Cardiac muscle cell (in vitro differentiated cells and primary cell): ENCODE measurements at places on chromosomes 12 and 14.

DNA sequence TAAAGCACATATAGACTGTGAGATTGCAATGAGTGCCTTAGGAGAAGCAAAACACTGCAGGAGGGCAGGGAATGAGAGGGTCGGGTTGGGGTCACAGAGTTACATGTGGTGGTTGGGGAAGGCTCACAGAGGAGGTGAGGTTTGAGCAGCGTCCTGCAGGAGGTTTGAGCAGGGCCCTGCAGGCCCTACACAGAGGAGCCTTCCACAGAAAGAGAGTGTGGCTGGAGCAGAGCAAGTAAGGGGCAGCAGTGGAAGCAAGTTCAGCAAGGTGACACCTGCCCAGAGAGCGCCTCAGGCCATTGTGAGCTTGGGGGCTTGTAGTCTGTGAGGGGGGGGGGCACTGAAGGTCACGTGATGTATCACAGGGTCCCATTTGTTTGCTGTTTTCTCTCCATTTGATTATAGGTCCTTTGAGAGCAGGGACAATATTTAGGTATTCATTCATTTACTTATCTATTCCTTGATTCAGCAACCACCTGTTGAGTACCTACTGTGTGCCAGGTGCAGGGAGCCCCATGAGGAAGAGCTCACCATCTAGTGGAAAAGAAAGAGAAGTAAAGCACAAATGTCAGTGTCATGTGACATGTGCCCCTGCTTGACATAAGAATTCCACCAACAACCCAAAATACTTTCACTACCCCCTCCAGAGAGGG is 56.6 kb downstream of the GALNT16 start:
- no peak for DNase-seq

- no peak for DNase-seq
These were observed 237.1 kb downstream of the SLC41A2 start for GRCh38 chr12:104721039-104721405.

- no peak for DNase-seq
These were observed 198.2 kb downstream of the BTG1 start for GRCh38 chr12:91947459-91947858.

- DNase-seq = peak; percentile 30
These were observed 7.4 kb downstream of the TESPA1 start for GRCh38 chr12:54977155-54977554.

DNA sequence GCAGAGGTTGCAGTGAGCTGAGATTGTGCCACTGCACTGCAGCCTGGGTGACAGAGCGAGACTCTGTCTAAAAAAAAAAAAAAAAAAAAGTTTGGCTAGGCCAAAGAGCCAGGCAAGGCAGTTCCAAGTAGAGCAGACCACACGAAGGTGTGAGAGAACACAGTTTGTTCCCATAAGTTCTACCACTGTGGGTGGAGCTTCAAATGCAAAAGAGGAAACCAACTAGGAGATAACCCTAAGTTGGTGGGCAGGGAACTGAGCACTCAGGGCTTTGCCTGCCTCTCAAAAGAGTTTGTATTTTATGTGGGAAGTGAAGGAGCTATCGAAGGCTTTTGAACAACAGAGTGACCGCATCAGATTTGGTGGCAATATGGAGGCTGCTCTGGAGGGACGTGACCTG is 15.1 kb downstream of the SOCS2 start:
- no peak for DNase-seq

- DNase-seq = no peak
These were observed 59.1 kb downstream of the FAM222A start for GRCh38 chr12:109772622-109773321.

DNA sequence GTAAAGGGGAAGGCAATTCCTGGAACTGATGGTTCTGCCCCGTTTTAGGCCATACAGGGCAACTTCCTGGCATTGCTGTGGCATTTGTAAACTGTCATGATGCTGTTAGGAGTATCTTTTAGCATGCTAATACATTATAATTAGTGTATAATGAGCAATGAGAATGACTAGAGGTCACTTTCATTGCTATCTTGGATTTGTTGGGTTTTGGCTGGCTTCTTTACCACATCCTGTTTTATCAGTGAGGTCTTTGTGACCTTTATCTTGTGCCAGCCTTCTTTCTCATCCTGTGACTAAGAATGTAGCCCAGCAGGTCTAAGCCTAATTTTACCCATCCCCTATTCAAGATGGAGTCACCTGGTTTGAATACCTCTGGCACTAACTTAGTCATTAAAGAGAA is 51.2 kb downstream of the TESPA1 start:
- DNase-seq = peak; percentile 25

DNA sequence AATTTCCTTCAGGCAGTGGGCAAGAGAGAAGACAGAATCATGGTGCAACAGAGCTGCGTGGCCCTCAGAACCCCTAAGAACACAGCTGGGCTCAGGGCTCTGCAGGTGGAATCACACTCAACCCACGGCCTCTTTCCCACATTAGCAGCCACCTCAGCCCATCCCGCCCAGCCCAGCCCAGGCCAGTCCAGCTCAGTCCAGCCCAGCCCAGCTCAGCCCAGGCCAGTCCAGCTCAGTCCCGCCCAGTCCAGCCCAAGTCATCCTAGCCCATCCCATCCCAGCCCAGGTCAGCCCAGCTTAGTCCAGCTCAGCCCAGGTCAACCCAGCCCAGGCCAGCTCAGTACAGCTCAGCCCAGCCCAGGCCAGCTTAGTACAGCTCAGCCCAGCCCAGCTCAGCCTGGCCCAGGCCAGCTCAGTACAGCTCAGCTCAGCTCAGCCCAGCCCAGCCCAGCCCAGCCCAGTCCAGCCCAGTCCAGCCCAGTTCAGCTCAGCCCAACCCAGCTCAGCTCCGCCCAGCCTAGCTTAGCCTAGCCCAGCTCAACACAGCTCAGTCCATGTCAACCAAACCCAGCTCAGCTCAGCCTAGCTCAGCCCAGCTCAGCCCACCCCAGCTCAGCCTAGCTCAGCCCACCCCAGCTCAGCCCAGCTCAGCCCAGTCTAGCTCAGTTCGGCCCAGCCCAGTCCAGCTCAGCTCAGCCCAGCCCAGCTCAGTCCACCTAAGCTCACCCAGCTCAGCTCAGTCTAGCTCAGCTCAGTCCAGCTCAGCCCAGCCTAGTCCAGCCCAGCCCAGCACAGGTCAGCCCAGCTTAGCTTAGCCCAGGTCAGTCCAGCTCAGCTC is 183.1 kb downstream of the TMEM121 start:
- no peak for DNase-seq

GRCh38 chr12:43226151-43226550 is 325.9 kb downstream of the ADAMTS20 start:
- no peak for DNase-seq

DNA sequence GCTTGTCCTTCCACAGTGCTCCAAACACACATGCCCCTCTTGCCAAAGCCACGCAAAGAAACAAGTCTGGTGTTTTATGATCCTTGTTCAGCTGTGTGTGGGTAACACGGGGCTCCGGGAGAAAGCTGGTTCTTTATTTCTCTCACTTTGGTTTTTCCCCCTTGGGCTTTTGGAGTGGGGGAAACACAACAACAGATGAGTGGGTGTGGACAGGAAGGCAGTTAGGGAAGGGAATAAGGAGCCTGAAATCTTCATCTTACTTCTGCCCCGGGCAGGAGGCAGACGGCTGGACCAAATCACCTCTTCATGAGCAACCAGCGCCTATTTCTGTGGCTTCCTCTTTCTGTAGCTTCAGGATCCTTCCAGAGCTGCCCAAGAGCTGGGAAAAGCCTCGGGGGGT is 218.5 kb downstream of the PHETA1 start:
- no peak for DNase-seq

- peak; percentile 69 for DNase-seq
These were observed 923 bp upstream of the ITPR2 start for GRCh38 chr12:26833743-26834490.

DNA sequence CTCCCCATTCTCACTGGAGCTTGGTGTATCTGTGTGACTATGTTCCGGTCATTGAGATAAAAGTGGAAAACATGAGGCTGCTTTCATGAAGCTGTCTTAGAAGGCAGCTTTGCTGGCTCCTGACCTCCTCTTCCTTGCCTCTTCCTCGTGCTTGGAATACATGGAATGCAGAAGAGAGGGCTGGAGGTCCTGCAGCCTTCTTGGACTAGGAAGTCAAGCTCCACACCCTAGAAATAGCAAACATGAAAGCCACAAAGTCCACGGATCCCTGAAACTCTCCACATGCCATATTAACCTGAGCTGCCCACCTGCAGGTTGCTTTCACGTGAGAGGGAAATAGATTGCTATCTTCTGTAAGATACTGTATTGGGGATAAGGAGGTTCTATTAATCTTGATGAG is 51.0 kb downstream of the FZD10 start:
- no peak for DNase-seq

GRCh38 chr12:50676756-50677155 is 87.1 kb upstream of the ATF1 start:
- no peak for DNase-seq

DNA sequence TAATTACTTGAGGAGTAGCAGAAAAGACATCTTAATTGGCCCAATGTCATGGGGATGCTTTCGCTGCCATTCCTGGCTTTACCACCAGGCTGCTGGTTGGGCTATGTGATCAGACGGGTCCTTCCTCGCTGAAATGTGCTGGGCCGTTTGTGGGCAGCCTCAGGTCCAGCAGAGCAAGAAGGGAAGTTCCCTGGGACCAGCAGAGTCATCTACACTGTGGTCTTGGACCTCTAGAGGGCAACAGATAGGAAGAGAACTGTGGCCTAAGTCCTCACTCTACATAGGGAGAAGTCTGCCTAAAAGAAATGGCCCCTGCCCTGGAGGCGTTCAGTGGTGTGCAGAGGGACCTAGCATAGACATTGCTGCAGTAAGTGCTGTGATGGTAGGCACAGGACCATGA is 10.9 kb downstream of the EVL start:
- DNase-seq = no peak

DNA sequence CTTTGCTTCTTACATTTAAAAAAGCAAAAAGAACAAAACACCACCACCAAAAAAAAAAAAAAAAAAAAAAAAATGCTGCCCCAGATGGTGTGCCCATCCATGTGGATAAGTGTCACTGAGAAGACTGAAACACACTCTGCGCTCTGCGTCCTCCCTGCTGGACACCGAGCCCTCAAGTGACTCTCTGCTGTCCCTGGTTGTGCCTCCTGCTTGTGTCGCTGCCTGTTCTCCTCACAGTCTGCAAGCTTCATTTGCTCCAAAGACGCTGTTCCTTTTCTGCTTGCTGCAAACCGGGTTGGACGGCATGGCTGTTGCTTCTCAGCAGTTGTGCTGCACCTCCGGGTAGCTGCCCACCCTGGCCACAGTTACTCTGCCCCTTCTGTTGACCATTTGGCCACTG is 276.2 kb upstream of the ATP2B1 start:
- no peak for DNase-seq

DNA sequence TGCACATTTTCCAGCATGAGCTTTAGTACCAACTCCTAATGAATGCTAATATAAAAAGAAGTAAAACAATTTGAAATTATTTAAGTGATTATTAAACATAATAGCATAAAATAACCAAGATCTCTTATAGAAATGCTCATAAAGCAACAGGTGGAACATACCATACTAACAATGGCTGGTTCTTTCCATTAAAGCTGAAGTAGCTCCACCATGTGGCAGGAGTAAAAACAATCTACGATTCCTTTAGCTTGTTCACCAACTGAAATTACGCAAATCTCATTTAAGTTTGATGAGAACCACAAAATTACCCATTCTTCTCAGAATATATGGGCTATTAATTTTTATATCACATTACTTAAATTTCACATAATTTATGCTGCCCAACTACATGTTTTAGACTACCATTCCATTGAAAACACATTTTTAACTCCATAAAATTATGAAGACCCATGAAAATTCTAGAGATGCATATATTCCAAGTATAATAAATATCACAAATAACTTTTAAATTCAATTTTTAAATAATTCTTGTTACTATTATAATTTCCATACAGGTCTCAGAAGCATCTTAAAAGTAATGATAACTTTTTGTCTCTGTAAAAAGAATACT is 213.6 kb downstream of the DAD1 start:
- peak; percentile 74 for DNase-seq

- DNase-seq = no peak
These were observed 4.7 kb upstream of the SLC2A13 start for GRCh38 chr12:40110586-40110985.

DNA sequence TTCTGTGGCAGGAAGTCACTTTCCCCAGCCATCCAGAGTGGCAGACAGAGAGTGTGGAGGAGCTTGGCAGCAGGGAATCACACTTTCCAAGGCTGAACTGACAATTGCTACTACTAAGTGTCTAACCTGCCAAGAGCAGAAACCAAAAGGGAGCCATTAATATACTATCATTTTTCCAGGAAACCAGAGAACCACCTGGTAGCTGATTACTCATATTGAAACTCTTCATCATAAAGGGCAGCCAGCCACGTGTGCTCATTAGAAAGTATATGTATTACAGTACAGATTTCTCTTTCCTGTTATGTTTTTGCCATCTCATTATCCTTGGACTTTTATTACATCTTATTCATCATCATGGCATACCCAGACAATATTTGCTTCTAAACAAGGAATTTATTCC is 374.9 kb downstream of the GXYLT1 start:
- DNase-seq = no peak

GRCh38 chr12:115060477-115061168 is 376.6 kb upstream of the TBX3 start:
- no peak for DNase-seq

DNA sequence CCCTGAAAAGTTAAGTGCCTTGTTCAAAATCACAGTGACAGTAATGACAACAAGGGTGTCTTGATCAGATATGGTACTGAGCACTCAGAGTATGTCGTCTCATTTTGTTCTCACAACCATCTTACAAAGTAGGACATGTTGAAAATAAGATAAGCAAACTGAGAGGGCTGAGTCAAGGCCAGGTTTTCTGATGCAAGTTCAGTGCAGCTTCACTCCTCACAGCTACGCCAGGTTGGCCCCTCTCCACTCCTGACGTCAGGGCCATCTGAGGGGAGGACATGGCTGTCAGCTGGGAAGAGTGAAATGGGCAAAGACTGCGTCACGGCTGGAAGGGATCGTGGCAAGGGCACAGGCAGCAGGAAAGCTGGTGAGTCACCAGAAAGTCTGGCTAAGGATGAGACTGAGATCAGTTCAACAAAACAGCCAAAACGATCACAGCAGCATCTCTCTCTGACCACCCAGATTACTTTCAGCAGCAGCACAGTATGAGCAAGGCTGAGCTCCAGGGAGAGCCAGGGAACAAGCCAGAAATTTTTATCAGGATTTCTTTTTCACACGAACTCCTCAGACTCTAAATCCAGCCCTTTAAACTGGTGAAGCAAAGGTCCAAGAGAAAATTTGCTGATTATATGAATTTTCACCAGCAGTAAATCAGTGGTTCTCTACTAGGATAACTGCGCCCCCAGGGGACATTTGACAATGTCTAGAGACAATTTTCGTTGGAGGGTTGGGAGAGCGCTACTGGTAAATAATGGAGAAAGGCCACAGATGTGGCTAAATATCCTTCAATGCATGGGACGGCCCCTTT is 297.9 kb upstream of the AMIGO2 start:
- peak; percentile 100 for DNase-seq

DNA sequence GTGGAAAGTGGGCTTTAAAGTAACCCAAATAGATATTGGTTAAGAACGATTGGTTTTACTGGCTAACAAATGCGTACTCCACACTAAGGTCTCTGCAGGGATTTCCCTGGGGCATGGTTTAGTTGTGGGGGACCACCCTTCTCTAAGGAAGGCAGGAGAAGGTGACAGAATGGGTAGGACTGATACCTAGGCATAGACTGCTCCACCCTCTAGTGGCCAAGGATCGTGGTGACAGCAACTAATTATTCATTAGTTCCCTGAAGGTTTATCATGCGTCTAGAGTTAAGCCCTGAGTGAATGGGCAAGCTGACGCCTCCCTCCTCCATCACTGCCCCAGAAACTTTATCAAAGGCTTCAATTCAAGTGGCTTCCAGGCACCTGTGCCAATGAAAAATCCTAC is 9.1 kb downstream of the FAM181A start:
- DNase-seq = peak; percentile 49
